ENCODE measurements at places on chromosomes 5 and 9.
A peak's percentile ranks its signal among the peaks of the same experiment; 100 is the strongest.

- no peak for DNase-seq
Measured at GRCh38 chr9:126501383-126502331, 112.1 kb upstream of the LMX1B start.

- no peak for DNase-seq
Measured at GRCh38 chr5:67732471-67732870, 483.1 kb upstream of the PIK3R1 start.

- DNase-seq, result no peak
Measured at GRCh38 chr5:138541511-138542179, 1.4 kb downstream of the ETF1 start.

GRCh38 chr5:153964880-153965645 is 73.6 kb downstream of the FAM114A2 start:
- no peak for DNase-seq

- no peak for DNase-seq
Measured at GRCh38 chr5:178149199-178149932, 4.3 kb downstream of the NHP2 start.

GRCh38 chr5:138369706-138370105 is 17.2 kb downstream of the KDM3B start:
- DNase-seq, result no peak

- no peak for DNase-seq
Measured at GRCh38 chr5:147780924-147781573, 1.5 kb downstream of the JAKMIP2 start.

- DNase-seq, result no peak
Measured at GRCh38 chr9:4904322-4905134, 80.5 kb upstream of the JAK2 start.

DNA sequence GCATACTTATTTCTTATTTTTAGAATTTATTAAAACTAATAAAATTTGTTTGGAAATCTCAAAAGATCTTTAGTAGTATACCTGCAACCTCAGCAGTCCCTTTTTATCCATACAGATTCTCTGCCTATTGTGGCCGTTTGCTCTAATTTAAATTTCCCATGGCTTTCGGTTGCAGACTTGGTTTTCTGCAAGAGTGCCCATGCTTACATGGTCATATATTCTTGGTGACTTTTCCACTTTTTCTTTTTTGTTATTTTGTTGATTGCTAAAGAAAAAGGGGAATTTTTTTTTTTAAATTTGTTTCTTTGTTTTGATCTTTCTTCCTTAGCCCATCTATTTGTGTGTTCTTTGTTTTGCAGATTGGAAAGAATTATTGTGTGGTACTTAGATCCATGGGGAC is 20.6 kb downstream of the ZCCHC7 start:
- no peak for DNase-seq

DNA sequence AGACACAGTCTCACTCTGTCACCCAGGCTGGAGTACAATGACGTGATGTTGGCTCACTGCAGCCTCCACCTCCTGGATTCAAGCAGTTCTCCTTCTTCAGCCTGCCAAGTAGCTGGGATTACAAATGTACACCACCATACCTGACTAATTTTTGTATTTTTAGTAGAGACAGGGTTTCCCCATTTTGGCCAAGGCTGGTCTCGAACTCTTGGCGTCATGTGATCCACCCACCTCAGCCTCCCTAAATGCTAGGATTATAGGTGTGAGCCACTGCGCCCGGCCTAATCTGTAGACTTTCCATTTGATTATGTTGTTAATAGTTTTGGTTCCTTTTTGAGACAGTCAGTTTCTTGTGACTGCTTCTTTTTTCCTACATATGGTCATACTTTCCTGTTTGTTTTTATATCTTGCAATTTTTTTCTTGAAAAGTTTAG is 31.0 kb downstream of the MTREX start:
- no peak for DNase-seq

GRCh38 chr9:109771087-109771486 is 8.9 kb upstream of the PALM2AKAP2 start:
- no peak for DNase-seq

GRCh38 chr9:77291714-77292113 is 114.4 kb downstream of the VPS13A start:
- DNase-seq, result no peak

DNA sequence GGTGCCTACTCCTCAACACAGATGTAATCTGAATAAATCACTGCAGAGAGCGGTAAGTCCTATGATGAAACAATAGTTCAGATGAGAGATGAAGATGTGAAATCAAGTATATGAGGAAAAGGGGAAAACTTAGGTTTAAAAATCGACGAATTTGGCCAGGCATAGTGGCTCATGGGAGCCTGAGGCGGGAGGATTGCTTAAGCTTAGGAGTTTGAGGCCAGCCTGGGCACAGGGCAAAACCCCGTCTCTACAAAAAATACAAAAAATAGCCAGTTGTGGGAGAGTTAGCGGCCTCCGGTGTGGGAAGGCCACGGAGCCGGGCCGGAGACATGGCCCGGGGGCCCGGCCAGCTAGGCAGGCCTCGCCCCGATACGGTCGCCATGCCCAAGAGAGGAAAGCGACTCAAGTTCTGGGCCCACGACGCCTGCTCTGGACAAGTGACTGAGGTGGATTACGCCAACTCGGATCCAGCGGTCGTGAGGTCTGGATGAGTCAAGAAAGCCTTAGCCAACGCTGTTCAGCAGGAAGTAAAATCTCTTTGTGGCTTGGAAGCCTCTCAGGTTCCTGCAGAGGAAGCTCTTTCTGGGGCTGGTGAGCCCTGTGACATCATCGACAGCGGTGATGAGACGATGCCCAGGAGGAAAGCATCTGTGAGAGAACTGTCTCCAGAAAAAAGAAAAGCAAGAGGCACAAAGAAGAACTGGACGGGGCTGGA is 62.8 kb upstream of the SUB1 start:
- peak; percentile 46 for DNase-seq

GRCh38 chr5:159681661-159682060 is 234.6 kb upstream of the ADRA1B start:
- no peak for DNase-seq

- no peak for DNase-seq
Measured at GRCh38 chr9:72486594-72486955, 34.8 kb upstream of the TMC1 start.

GRCh38 chr5:89735082-89735481 is 674.5 kb downstream of the CETN3 start:
- DNase-seq, result no peak

DNA sequence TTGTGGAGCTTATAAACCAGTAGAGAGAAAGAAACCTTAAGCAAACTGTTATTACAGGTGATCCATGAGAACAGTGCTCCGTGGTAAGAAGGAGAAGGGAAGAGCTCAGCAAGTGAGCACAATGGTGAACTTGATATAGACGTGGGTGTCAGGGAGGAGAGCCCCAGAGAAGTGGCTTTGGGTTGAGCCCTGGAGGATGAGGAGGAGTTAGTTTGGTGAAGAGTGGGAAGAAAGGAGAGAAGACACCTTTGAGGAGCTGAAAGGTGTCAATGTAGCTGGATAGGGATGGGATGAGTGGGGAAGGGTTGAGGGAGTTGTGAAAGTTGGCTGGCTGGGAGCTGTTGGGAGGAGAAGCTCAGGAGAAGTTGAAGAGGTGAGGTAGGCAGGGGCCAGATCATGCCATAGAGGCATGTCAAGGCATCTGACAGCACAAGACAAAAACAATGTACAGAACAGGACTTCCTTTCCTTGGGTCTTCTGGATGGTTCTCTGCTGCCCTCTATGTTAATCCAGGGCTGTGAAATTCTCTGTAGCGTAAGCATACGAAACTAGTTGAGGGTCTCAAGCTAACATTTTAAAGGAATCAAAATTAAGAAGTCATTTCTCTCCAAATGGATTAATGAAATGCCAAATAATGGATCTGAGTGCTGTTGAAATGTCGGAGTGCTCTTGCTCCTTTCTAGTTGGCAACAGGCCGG is 501.9 kb downstream of the KDM4C start:
- DNase-seq, result no peak

DNA sequence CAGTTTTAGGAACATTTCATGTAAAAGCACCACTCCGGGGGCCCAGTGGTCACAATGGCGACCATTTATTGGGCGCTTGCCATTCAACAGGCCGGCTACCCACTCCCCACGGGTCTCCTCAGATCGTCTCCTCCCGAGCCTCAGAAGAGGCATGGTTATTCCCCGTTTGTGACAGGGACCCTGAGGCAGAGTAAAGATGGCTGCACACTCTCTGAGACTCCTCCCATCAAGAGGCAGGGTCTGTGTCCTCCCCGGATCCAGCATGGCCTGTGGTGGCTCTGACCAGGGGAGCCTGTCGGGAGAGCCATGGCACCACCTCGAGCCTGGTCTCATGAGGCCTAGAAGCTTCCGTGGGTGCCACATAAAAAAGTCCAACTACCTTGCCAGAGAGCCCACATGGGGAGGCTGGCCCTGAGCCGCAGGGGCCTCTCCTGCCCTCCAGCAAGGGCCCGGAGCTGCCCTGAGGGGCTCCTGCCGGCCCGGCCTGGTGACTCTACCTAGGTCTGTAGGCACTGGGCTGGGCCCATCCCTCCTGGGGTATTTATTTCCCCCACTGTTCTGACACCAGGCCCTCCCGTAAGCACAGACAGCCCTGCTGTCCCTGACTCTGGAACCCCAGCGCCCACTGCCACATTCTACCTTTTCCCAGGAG is 90.8 kb downstream of the VAV2 start:
- DNase-seq, result no peak
